ENCODE measurements at places on chromosomes 1 and 21.

DNA sequence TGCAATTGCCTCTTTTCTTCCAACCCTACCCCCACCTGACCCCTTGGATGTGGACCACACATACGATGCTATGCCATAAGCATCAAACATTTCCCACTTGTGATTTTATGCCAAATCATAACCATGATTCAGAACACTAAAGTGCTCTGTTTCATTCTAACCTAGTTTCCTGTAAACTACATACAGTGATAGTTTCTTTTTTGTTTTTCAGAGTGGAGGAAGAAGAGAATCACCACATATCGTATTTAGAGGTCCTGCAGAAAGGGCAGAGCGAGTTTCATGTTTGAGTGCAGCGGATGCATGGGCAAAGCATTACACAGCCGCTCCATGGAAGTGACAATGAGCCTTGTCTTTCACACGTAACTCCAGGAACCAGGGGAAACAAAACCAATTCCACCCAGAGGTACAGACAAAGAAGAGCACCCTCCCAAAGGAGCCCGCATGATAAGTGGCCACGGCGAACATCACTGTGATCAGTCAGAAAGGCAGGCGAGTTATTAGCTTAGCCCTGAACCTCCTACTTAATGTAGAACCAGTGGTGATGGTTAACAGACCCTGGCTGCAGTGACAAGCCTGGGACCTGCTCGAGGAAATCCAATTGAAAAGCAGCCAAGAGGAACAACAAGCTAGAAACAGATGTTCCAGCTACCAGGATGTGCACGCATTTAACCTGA lies 64.0 kb upstream of the ZNF281 start:
- DNase-seq: no peak

DNA sequence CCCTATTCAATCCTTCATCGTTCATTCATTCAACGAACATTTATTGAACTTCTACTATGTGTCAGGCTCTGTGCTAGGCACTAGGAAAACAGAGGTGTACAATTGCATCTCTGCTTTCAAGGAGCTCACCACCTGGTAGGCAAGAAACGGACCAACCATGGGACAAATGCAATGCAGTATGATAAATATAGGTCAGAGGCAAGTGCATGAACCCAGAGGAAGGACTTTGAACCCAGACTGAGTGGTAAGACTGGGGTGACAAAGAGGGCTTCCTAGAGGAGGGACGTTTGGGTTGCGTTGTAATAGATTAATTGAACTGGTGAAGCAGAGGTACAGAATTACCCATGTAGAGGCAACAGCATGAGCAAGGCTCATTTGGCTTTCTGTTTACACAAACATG lies 16.4 kb downstream of the CD2 start:
- DNase-seq: no peak

DNA sequence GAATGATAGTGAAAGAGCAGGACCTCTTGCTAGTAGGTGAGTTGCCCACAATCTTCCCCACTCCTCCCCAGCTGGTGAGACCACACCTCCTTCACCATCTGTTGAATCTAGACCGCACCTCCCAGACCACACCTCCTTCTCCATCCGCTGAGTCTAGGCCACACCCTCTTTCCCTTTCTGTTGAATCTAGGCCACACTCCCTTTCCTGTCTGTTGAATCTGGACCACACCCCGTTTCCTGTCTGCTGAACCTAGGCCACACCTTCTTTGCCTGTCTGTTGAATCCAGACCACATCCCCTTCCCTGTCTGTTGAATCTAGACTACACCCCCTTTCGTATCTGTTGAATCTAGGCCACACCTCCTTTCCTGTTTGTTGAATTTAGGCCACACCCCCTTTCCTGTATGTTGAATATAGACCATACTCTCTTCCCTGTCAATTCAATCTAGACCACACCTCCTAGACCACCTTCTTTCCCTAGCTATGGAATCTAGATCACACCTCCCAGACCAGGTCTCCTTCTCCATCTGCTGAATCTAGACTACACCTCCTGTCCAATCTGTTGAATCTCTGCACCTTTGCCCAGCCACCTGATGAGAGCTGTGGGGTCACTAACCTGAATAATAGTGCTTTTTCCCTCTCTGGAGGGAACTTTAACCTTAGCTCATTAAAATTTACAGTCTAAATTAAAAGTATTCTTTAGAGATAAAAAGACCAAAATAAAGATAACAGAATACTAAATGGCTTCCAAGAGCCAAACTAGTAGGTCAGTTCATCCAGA lies 116.3 kb downstream of the DAB1 start:
- DNase-seq: peak; percentile 61

GRCh38 chr1:20999525-21000244 lies 177.0 kb downstream of the EIF4G3 start:
- no peak for DNase-seq

GRCh38 chr1:22077728-22078127 lies 25.2 kb downstream of the CDC42 start:
- no peak for DNase-seq

DNA sequence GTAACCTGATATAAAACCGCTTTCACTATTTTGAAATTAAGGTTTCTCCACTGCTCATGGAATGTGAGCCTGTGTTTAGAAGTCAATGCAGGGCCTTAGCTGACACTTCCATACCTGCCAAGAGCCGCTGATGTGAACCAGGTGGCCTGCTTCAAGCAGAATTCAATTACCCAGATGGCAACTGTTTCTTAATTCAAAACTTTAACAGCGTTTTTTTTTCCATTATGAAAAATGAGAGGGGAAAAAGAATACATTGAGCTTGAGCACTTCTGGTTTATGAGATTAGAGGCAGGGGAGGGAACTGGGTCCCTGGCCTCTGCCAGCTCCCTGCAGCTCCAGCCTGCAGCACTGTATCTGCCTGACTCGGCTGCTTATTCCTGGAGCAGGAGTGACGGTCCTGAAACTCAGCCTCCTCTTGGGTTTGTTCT lies 7.7 kb upstream of the ATP1A1 start:
- no peak for DNase-seq

- DNase-seq: no peak
Observed at GRCh38 chr21:17673261-17674020, 60.7 kb upstream of the BTG3 start.

DNA sequence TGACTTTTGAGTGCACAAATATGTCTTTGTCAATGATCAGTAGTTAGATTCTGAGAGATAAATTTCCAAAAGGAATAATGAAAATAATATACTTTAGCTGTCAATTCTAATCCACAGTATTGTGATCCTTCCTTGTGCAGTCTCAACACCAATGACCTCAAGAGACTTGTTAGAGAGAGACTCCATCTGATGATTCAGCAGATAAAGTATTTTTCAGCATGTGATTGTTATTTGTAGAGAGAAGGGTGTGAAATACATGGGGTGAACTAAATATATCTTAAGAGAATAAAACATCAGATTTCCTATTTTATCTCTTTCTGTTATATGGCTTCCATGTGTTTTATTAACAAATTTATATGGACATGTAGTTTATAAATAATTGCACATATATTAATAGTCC lies 5.9 kb upstream of the ZNF124 start:
- no peak for DNase-seq
